ENCODE measurements at places on chromosomes 4 and X.

DNA sequence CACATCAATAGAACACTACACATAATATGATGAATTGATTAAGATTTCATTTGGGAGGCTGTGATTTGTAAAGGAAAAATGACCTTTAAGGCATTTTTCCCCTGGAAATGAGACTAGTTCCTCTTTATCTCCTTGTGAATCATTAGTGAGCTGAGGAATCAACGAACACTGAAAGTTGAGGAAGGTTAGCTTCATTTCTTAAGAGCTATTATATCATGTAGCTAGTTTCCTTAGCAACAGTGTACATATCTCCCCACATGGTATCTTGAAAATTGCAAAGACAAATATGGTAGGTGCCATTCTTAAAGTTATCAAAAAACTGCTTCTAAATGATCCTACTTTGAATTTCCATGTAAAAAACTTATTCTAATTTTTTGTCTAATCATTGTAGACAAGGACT is 127.5 kb upstream of the NRK start:
- DNase-seq: no peak

GRCh38 chr4:184959309-184959708 is 59.0 kb upstream of the HELT start:
- DNase-seq: no peak

DNA sequence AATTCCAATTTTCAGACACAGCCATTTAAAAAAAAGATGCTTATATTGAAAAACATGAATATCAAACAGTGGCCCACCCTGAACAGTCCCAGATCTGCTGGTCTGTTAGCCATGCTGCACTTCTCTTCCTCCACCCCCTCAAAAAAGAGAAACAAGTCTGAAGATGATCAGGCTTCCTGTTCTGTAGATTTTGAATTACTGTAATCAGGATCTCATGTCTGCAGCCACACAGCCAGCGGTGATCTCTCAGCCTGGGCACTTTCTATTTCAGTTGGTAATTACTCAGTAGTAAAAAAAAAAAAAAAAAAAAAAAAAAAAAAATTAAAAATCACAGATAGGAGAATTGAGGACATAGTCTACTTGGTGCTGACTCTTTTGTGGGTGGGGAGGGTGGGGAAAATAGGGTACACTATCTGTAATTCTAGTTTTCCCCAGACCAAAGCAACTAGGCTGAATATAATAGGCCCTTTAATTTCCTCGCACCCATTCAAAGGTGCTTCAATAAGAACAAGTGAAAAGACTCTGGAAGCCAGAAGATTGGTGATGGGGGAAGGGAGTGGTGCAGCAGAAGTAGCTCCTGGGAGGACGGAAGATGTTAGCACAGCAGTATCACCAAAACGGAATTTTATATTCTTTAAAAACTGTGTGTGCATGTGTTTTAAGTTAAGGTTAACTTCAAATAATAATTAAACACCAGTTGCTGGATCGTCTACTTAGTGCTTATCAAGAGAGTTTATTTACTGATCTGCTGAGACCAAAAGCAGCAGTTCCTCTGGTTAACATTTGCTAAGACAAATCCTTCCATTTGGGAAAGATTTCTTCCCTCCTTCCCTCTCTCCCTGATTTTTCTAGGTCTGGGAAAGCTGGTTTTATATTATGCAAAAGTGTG is 47.0 kb downstream of the SPRY1 start:
- no peak for DNase-seq

DNA sequence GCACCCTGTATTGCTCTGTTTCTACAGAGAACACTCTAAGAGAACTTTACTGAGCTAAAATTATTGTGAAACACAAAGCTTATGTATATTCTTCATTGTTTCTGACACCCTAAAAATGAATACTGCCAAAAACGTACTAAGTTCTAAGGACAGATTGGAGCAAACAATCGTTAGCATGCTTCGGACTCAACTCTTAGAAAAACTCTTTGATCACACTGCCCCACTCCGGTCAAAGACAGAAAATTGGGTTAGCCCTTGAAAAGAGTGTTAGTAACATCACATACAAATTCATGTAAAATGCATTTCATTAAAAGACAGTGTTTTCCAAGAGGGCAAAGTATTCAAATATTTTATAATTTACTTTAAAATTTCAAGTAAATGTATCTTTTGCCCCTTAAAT is 177.4 kb downstream of the DCHS2 start:
- DNase-seq: no peak

GRCh38 chr4:178752954-178753525 is 1310.8 kb upstream of the AGA start:
- DNase-seq: no peak

DNA sequence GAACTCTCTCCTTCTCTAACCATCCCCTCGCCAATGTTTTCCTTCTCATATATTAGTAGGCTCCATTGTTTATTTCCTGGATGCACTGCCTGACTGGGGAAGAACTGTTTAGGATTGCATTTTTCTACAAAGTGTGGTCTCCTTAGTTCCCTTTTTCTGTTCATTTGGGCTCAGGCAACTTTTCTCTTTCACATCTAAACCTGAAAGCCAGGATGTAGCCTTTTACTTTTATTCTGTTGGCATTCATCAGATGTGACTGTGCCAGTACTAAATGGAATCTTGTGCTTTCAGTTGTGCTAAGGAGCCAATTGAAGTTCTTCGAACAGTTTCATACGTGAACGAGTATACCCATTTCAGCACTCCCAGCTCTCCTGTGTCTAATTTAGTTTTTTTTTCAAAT is 59.8 kb downstream of the DDIT4L start:
- no peak for DNase-seq

- peak; percentile 38 for DNase-seq
These were observed at the start of gene PARM1 for GRCh38 chr4:74932832-74933561. Gene PARM1 (plus strand): TSS chr4:74933116. CDS start chr4:74933328, 212 bp downstream.

- no peak for DNase-seq
These were observed 299.9 kb upstream of the SFRP2 start for GRCh38 chr4:154088741-154089140.

DNA sequence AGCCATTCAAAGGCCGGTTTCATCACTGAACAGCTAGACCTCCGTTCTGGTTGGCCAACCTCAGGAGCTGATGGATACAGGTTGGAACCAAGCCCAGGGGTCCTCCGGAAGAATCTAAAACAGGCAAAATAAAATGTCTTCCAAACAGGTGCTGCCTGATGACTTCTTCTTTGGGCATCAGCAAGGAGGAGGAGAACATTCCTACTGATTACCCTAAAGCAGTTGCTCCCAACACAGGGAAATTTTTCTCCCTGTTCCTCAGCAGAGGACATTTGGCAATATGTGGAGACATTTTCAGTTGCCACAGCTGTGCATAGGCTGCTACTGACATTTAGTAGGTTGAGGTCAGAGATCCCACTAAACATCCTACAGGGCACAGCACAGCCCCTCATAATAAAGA is 319.3 kb upstream of the PPARGC1A start:
- no peak for DNase-seq

DNA sequence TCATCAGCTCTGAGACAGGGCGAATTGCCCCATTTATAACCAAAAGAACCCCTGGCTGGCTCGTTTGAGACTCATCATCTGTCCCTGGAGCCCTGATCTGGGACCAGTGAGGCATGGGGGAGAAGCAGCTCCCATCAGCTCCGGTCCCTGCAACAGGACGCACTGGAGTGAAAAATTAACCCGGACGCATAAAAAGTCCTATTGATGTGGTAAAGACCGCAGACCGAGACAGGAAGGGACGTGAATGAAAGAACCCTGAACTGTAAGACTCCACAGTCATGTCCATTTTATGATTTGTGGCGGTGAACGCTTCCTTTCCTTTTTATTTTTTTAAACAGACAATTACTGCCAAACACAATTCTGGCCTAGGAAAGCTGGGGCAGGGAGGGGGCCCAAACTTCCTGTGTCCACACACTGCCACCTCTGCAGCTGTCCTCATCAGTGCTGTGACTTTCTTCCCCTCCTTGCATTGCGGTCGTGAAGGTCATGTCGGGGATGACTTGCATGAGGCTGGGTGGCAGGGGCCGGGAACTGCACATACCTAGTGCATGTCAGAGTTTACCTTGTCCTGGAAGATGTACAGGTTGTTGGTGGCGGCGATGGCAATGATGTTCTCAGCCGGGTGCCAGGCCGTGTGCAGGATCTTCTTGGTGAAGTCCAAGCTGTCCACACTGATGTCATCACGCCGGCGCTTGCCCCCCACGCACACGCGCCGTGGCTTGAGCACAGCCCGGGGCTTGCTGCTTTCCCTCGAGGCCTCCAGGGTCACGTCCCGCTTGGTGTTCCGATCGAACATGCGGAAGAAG is 53.3 kb downstream of the WFS1 start:
- no peak for DNase-seq

- DNase-seq: no peak
These were observed 295.2 kb upstream of the DIAPH2 start for GRCh38 chrX:96389281-96390047.

- no peak for DNase-seq
These were observed 64.9 kb upstream of the SCOC start for GRCh38 chr4:140308366-140309123.

DNA sequence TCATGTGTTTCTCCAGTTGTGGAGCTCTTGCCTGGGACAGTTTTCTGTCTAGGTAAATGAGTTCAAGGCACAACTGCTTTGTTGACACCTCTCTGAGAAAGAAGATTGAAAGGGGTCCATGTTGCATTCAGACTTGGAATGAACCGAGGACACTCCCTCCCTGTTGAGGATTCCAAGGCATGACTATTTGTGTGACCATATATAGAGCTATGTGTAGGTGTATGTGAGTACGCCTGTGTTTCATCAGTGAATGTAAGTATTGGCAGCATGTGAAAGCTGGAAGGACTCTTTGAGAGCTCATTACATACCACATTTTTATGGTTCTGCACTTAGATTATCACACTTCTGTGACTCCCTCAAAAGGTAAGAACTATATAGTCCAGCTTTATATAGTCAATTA is 3.4 kb downstream of the HEPH start:
- no peak for DNase-seq

DNA sequence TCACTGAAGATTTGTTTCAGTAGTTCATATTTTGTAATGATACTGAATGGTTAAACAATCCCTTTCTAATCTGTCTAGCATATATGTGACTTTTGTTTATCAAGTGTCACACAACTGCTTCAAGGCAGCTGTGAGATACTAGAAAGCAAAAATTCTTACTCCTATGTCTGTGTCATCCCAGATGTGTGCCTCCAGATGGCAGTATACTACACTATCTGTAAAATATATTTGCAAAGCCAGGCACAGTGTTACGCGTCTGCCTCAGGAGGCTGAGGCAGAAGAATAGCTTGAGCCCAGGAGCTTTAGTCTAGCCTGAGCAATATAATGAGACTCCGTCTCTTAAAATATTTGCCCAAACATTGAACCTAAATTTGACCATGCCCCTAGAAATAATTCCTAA is 4.0 kb downstream of the NUDT10 start:
- peak; percentile 26 for DNase-seq

DNA sequence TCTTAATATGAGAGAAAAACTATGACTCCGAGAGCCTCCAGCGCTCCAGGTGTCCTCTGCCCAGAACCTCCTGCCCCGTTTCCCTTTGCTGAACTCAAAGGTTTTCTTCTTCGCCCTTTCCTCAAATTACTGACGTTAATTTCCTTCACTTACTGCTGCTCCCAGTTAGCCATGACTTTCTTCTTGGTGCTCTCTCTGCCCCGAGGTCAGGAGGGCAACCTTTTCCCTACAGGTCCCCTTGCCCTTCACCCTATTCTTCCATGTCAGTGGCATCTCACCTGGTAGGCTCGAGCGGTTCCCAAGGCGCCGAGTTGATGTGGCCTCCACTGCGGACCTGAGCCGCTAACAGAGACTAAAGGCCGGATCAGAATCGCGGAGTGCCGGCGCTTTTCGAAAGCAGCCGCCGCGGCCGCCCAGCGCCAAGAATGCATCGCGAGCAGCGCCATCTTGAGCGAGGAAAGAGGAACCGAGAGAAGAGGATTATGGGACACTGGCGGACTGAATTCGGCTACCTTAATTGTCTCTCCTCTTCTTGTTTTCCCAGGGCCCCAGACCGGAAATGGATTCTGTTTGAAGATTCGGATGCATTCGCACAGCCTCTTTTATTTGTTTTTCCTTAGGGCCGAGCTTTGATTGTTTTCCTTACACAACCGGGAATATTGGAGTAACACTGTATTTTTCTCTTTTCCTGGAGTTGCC is at the start of gene ABCB7:
ABCB7 (minus strand) TSS at position 457 of the 699 bp plus-strand sequence; CDS start at position 446, 11 bp downstream.
- no peak for DNase-seq

GRCh38 chr4:159498446-159499115 is 395.7 kb downstream of the RAPGEF2 start:
- DNase-seq: no peak

- DNase-seq: no peak
These were observed 76.2 kb upstream of the SCOC start for GRCh38 chr4:140297221-140297570.

- no peak for DNase-seq
These were observed 326.7 kb upstream of the PITX2 start for GRCh38 chr4:110949542-110949941.

DNA sequence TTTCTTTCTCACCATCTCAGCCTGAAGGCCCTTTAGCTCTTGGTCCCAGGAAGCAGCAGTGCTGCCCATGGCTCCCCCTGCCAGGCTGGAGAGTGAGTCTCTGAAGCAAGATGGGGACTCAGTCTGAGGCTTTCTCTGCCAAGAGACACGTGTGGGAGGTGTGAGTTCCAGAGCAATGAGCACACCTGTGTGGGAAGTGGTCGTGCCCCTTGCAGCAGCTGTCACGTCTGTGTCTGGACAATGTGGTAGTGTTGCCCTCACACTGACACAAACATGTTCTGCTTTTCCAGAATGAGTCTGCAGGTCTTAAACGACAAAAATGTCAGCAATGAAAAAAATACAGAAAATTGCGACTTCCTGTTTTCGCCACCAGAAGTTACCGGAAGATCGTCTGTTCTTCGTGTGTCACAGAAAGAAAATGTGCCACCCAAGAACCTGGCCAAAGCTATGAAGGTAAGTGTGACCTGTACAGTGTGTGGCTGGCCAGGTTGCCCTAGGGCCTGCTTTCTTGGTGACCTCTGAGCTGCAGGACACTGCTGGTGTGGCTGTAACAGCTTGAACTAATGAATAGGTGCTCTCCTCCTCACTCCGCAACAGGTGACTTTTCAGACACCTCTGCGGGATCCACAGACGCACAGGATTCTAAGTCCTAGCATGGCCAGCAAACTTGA is 1.9 kb downstream of the TACC3 start:
- no peak for DNase-seq

- no peak for DNase-seq
These were observed 8.7 kb downstream of the CLRN2 start for GRCh38 chr4:17523662-17524061.

- no peak for DNase-seq
These were observed 16.4 kb upstream of the PRSS48 start for GRCh38 chr4:151260526-151260925.

- no peak for DNase-seq
These were observed 3.4 kb upstream of the ITGB1BP2 start for GRCh38 chrX:71298119-71298518.

- DNase-seq: no peak
These were observed 326.1 kb upstream of the EMCN start for GRCh38 chr4:100843910-100844309.

DNA sequence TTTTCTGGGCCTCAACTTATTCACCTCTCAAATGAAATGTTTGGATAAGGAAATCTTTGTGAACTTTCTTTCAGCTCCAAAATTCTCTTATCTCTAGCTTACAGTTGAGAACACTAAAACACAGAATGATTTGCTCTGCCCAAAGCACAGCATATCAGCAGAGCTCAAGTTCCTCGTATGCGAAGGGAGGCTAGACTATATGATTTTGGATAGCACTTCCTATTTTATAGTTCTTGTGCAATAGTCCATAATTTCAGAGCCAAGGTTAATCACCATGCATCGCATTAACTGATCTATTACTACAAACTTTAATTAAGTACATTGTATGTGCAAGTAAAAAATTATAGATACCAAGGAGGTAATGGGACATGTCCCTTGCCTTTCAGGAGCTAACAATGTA is 27.0 kb upstream of the KLHL13 start:
- DNase-seq: no peak

Data from 8988T (cell line).